ENCODE measurements at places on chromosomes 1 and 21.

GRCh38 chr1:244102046-244102445 is 51.0 kb downstream of the ZBTB18 start:
- DNase-seq, result no peak

DNA sequence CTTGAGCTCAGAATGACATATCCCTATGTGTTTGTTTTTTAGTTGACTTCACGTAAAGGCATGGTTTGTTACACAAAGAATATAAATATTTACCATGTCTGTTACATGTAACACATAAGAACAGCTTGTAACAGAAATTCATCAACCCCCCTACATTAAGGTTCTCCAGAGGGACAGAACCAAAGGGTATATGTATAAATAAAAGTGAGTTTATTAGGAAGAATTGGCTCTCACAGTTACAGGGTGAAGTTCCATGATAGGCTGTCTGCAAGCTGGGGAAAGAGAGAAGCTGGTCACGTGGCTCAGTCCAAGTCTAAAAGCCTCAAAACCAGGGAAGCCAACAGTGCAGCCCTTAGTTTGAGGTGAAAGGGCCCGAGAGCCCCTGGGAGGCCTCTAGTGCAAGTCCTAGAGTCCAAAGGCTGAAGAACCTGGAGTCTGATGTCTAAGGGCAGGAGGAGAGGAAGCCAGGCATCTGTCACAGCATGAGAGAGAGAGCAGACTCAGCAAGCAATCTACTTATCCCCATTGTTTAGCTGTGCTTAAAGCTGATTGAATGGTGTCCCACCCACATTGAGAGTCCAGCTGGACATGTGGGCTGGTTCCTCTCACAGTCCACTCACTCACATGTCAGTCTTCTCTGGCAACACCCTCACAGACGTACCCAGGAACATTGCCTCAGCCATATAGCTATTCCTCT is 15.8 kb downstream of the THRAP3 start:
- DNase-seq, result no peak

GRCh38 chr21:41680444-41681347 is 86.2 kb downstream of the RIPK4 start:
- DNase-seq, result no peak

- peak; percentile 1 for DNase-seq
These were observed 733.3 kb downstream of the PTPRU start for GRCh38 chr1:29969576-29969975.

- DNase-seq, result peak; percentile 22
These were observed 200.0 kb downstream of the SLC45A1 start for GRCh38 chr1:8517661-8518489.

DNA sequence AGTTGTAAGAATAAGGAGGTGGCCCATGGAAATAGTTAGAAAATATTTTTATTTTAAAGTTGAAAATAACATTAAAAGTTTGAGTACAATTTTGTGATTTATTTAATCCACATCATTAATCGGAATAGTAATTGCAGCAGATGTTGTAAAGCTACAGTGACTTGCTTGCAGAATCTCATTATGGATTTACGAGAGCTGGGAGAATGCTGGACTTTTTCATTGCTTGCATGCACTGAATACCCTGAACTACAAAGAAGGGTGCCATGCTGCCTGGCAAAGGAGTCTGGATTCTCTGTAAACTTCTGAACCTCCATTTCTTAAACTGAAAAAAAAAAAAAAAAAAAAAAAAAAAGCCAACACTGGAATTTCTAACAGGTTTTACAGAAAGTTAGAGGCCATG is 26.5 kb downstream of the WDR64 start:
- no peak for DNase-seq

- peak; percentile 51 for DNase-seq
These were observed 25.9 kb downstream of the TSPAN2 start for GRCh38 chr1:115063228-115063901.

DNA sequence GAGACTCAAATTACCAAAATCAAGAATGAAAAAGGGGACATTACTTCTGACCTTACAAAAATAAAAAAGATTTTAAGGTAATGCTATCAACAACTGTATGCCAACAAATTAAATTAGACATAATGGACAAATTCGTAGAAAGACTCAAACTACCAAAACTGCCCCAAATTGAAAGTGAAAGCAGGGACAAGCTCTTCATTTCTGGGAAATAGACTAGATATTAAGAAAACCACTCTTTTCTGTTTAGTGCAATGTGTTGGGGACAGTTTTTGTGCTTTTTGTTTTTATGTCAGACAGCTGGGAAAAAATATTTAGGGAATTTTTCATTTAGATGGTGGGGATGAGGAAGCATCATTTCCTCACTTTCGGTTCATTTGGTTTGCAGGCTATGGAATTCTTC is 4.9 kb upstream of the GBP1 start:
- DNase-seq, result no peak

GRCh38 chr21:38439426-38439825 is 58.9 kb downstream of the ERG start:
- DNase-seq, result no peak

GRCh38 chr1:29269382-29269781 is 33.1 kb downstream of the PTPRU start:
- no peak for DNase-seq

DNA sequence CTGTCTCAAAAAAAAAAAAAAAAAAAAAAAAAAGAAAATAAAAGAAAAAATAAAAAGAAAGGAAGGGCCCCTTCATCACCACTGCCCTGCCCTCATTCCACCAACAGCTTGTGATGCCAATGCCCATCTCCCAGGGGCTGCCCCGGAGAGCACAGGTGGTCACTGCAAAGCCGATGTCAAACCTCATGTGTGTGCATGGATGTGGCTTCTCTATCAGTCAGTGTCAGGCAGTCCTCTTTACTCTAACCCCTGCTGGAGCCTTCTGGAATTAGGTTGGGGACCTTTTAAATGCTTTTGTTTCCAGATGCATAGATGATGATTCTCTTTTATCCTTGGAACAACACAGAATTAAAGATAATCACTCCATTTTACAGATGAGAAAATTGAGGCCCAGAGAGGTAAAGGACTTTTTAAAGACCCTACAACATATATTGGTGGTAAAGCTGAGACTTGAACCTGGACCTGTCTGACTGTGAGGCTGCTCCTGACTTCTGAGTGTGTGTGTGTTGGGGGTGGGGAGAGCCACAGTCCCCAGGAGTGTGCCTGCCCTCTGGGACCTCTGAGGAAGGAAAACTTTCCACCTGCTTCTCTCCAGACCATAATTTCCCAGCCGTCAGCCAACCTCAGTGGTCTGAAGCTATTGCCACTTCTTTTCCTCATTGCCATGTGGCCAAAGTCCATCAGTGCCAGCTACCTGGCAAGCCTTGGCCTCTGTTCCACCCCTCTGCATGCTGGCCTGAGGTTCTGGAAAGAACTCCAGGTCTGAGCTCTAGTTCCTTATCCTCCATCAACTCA is 3.0 kb upstream of the TMEM54 start:
- DNase-seq, result peak; percentile 33

- DNase-seq, result peak; percentile 76
These were observed at the start of gene RAVER2 for GRCh38 chr1:64744492-64745180. RAVER2 (plus strand) TSS chr1:64745075; CDS start chr1:64745173, 98 bp downstream.

GRCh38 chr1:175630076-175630475 is 113.3 kb downstream of the TNR start:
- no peak for DNase-seq

DNA sequence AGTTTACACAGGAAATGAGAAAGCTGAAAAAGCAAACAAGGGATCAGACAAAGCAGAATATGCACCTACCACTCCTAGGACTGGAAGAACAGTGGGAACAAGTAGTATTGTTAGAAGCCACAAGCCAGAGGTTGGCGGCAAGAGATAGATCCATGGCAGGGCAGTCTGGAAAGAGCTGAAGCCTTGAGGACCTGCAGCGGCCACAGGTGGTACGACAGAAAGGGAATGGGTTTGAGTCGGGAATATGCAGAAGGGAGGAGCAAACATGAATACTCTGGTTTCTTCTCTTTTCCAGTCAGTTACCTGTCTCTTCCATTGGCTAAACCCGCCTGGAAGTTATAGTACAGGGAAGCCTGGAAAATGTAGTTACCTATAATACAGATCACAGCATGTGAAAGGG is 3.9 kb upstream of the PCNX2 start:
- no peak for DNase-seq

DNA sequence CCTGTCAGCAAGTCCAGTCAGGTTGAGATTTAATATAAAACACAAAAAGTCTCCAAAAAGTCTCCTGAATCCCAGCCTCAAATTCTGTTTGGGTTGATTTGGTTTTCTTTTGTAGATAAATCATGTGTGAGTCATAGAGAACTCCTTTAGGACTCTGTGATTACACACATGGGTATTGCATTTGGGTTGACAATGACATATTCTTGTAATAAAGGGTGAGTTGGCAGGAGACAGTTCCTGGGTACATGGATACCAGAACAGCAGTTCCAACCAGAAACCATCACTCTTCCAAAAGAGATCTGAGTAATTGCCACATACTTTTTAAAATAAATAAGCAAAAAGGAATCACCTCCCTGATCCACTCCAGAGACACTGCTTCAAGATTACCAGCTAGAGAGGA is 8.9 kb downstream of the CR2 start:
- peak; percentile 35 for DNase-seq

Measured in ELR (cell line).